ENCODE measurements at places on chromosomes 6 and 20.

DNA sequence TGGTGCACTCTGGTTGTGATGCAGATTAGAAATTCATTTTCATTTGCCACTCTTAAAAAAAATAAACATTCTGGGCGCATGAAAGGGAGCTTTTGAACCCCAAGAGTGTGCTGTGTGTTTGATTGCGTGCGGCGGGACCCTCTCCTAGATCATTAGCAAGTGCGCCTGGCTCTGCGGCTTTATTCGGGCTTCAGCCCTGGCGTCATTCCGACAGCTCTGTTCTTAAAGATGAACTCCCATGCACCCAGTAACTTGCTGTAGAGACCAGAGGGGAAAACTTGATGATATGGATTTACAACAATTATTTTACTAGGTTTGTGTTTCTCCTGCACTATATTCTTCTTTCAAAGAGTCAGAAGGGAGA is 48.9 kb upstream of the ARMC2 start:
- DNase-seq, result no peak

- no peak for DNase-seq
These were observed 51.9 kb downstream of the DLL1 start for GRCh38 chr6:170238741-170239565.

GRCh38 chr6:129686941-129687627 is 22.9 kb downstream of the ARHGAP18 start:
- peak; percentile 35 for DNase-seq

DNA sequence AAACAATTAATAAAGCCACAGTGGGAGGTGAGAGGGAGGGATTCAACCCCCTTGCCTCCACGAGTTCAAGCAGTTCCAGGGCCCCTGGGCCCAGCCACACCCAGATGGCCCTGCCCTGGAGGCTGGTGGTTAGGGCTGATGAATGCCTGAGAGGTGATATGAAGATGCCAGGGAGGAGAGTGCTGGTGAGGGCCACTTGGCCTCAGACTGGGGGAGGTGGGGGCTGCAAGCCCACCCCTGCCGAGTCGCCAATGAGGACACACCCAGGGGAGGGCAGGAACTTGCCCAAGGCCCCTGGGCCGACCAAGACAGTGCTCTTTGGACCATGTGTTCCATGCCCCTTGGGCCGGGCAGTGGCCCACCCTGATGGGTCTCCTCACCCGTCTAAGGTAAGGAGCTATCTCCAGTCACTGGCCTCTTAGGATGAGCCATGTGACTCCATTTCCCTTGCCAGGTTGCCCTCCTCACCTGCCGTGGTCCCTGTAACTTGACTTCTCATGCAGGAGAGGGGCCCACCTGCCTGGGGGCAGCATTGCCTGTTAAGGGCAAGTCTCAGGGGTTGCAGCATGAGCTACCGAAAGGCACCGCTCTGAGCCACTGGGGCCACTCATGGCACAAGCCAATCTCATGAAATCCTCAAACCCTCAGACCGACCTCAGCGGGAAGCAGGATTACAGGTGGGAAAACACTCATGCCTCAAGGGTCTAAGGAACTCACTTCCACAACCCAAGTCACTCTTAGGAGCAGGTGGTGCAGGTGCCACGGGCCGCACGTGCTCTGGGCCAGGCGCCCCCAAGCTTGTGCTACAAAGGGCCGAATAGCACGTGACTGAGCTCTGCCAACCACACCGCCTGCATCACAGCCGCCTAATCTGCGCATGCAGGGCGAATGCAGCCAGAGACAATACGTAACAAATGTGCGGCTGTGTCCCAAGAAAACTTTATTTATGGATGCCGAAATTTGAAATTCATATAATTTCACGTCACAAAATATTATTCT is 147.4 kb upstream of the MLN start:
- DNase-seq, result no peak

- DNase-seq, result no peak
These were observed 54.6 kb upstream of the RIPOR2 start for GRCh38 chr6:24990236-24990845.

DNA sequence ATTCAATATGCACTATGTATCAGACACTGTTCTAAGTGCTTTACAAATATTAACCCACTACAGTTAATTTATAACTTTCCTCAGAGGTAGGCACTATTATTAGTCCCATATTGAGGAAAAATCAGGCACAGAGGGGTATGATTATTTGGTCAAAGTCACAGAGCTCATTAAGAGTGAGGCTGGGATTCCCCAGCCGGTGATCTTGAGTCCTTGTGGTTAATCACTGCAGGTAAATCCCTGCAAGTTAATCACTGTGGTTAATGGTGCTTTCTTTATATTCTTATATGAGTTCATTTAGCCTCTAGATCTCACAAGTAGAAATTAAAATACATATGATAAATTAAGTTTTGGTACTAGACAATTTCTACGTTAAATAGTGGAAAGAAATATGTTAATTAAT is 9.2 kb downstream of the CRYBG1 start:
- no peak for DNase-seq

GRCh38 chr20:40489886-40490285 is 199.2 kb downstream of the MAFB start:
- DNase-seq, result no peak

DNA sequence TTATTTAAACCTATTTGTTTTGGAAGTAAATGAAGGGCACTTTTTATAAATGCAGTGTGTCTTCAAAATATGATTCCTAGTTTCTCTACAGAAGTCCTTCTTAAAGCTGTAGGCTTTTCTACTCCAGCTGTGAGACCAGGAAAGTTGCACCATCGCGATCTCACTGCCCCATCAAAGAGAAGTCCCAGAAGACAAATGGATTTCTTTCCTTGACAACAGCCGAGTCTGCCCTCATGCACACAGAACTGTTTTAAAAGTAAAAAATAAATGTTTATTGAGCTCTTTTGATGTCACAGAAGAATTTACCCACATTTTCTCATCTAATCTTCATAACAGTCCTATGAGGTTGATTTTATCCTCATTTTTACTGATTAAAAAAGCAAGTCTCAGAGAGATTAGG is 324.4 kb upstream of the NT5E start:
- no peak for DNase-seq

DNA sequence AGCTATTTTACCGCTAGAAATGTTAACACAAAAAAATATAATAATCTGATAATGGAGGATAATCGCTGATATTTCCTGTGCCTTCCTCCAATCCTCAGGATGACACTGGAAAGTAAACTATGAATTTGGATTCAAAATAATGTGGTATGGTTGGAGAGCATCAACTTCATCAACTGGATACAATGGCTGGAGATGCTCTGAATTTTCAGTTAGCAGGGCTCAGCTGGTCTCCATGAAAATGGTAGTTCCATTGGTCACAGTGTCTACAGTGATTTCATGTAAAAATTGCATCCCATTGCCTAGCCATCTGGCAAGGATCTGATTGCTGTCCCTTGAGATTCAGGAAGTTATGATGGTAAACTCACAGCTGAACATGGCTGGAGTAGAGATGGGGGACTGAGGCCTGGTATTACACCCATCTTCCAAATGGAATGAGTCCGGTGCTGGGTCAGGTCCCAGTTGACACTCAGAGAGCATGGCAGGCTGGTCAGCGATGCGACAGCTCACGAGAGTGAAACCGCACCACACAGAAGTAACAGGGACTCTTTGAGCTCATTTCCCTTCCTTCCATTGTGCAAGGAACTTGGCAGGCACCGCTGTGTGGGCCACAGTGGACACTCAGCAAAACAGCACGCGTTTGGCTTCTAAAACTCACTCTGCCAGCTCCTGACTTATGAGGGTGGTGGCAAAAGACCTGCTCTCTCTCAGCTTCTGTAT is 142.4 kb upstream of the TNFAIP3 start:
- DNase-seq, result no peak

DNA sequence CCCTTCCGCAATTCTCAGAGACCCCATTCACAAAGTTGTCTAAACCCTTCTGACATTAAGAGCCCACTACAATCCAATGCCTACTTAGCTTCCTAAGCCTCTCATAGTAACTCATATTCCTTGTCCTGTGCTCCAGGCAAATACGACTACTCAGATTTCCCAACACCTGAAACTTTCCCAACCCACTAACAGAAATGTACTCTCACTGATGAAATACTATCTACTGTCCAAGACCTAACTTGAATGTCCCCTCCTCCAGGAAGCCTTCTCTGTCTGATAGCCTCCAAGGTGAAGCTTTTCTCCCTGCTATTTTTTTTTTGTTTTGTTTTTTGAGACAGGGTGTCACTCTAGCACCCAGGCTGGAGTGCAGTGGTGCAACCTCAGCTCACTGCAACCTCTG is 30.4 kb downstream of the GPLD1 start:
- DNase-seq, result no peak

DNA sequence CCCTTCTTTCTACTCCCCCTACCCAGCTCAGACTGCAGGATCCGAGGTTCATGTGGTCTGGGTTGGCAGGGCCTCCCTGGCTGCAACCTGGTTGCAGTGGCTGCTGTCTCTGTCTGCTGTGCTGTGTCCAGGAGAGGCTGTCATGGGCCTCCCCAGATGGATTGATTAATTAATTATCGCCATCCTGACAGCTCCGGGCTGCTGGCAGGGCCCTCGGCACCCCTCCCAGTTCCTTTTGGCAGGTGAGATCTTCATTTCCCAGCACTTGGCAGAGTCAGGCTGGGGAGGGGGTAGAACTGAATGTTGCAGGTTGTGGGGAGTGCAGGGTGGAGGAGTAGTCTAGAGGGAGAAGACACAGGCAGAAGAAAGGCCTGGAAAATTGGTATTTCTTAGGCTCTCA is 56.7 kb upstream of the ZFAND3 start:
- no peak for DNase-seq

- no peak for DNase-seq
These were observed 54.4 kb downstream of the DHX35 start for GRCh38 chr20:39016506-39016905.

- DNase-seq, result no peak
These were observed 592.7 kb upstream of the AGPAT4 start for GRCh38 chr6:161866570-161866969.

DNA sequence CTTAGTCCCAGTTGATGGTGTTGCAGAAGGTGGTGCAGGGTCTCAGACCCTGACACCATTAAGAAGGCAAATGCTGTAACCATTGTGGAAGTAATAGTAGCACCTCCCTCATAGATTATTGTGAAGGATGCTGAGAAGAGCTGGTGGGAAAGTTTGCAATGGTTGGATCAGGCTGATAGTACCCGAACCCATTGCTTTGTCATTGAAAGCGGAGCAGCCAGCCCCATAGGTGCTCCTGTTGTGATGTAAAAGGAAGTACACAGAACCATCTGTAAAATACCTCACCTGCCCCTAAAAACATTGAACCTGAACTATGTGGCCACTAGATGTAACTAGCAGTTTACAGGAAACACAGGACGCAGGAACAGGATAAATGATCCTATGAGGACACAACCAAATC is 31.5 kb downstream of the RIOK1 start:
- DNase-seq, result no peak

- no peak for DNase-seq
These were observed 9.6 kb downstream of the HRH3 start for GRCh38 chr20:62210496-62210855.

DNA sequence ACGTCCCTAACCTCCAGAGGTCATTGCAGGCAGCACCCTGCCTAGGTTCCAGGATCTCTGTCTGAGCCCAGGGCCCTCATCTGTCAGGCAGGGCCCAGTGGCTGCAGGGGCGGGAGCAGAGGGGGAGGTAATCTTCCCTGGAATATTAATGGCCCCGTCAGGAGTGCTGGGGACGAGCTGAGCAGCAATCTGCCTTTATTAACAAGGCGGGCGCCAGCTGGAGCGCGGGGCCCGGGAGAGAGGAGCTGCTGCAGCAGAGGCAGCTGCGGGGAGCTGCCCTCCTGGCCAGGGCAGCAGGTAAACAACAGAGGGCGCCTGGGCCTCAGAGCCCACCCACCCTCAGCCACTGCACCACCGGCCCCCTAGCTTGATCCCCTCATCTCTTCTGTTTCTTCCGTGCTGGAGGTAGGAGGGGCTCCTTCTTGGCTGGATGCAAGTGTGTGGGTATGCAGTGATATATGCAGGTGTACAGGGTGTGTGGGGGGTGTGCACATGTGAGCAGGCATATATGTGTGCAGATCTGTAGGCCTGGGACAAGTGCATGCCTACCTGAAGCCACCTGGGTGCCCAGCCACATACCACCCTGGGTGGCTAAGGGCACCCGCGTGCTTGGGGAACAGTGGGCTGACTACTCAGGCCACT is 131.8 kb upstream of the MLN start:
- no peak for DNase-seq

DNA sequence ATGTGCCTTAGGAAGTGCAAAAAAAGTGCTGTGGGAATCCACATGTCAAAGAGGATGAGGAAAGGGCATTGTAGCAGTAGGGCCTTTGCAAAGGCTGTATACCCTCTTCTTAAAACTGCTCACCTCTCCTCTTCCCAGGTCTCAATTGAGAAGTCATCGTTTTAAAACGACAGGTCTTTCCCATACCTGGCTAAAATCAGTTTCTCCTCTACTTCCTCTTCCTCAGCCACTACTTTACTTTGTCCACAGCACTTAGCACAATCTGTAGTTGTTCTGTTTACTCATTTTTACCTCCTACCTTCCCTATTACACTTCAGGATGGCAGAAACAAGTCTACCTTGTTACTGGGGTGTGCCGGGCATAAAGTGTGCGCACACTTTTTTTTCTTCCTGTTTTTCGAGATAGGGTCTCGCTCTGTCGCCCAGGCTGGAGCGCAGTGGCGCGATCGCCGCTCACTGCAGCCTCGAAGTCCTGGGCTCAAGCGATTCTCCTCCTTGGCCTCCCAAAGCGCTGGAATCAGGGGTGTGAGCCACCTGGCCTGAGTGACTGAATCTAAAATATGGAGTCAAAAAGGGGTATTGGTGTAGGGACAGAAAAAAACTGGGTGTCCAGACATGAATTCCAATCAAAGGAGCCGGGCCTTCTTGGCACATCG is 9.8 kb upstream of the ELOVL5 start:
- no peak for DNase-seq

DNA sequence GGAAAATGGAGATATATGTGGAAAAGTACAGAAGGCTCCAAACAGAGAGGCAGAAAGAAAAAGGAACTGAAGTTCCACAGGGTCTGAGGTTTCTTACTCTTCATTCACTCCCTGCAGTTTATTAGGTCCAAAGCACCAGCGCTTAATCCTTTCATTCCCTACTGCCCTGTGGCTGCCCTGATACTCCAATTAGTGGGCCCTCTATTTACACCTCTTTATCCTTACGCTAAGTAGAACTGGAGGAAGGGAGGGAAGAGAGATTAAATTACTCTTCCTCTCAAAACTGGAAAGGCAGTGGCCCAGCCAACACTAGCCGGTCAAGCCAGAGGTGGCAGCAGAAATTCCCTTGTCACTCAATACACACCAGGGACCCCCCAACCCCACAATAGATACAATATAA is 20.4 kb downstream of the TRERF1 start:
- DNase-seq, result no peak

DNA sequence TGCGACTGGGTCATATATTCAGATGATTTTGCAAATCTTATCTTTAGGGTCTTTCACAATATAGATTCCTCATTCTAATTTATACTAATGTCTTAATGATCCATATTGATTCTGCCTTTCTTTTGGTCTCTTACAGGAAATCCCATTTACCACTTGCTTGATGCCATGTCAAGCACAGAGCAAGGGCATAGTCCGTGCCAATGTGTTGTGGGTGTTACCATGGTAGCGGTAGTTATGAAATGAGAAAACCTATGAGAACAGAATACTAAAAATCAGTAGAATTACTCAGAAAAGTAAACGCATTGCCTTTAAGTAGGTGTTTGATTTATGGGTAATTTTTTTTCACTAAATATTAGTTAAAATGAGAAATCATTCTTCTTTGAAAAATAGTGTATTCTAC is 153.9 kb upstream of the RAB32 start:
- no peak for DNase-seq

- DNase-seq, result no peak
These were observed 5.2 kb downstream of the FAXC start for GRCh38 chr6:99344289-99344688.
